ENCODE measurements at places on chromosomes 2 and 18.

GRCh38 chr2:96097441-96097840 is 18.9 kb downstream of the ADRA2B start:
- no peak for DNase-seq

GRCh38 chr2:11554399-11554716 is 20.5 kb downstream of the GREB1 start:
- no peak for DNase-seq

DNA sequence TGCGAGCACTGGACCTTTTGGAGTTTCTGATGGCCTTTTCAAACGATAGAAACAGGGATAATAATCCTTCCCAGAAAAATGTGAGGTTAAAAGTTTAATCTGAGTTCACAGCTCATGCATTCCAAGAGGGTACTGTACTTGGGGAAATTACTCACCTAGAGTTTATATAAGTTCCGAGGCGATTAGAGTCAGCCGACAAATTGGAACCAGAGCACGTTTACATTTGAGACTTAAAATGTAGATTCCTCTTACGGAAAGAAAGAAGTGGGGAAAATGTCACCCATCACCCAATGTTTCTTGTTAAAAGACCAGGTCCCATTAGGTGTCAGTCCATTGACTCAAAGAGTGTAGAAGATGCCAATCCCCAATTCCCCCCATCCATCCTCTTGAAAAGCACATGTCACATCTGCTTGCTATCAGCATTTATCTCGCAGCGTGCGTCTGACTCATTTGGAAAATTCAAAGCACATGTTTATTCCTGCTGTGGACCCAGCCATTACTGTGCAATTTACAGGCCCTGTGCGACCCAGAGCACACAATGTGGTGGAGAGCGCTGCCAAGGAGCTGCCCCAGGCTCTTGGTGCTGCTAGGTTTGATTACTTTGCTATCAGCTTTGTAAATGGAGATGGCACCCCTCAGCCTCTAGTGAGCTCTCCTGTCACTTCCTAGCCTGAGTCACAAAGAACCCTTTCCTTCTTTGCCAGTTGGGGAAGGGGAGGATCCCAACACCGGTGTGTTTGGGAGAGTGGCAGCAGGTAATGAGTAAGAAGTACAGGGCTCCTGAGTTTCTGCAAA is 104.8 kb downstream of the COLEC12 start:
- no peak for DNase-seq

- DNase-seq, result no peak
These were observed 2.9 kb downstream of the CTLA4 start for GRCh38 chr2:203870481-203870880.

DNA sequence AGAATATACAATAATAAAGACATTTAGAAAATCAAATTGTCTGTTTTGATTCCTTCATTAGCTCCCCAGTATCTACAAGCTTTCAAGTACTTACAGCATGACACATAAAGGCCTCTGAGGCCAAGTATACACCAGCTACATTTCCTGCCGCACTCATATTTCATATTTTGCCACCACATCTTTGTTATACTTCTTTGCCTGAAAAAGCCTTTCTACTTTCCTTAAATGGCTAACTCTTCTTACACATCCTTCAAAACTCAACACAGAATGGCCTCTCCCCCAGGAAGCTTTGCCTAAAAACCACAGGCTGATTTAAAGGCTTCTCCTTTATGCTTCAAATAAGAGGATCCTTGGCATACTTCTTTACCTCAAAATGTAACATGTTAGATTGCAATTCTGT is 4.5 kb downstream of the STK17B start:
- no peak for DNase-seq

DNA sequence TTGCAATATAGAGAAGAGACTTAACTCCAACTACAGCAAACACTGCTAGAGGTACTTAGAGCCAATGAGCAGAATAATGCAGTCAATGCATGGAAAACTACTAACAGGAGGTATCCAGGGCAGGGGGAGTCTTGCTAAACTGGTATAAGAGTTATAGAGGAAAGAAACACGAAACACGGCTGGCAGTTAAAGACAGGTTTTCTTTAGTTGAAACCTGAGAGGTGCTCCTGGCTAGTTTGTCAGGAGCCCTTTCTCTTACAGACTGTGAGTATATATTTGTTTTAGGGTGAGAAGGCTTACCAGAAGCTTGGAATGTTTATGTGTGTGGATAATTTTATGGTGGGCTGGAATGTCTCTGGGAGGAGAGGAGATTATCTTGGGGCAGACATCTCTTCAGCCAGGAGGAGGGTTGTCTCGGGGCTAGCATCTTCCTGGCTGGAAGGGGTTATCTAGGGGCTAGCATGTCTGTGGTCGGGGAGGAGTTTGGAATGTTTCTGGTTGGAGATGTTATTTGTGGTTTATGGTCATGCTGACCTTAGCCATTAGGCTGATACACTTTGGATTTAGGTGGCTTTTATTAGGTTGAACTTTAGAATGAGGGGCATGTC is 1048.8 kb downstream of the DPP10 start:
- no peak for DNase-seq

DNA sequence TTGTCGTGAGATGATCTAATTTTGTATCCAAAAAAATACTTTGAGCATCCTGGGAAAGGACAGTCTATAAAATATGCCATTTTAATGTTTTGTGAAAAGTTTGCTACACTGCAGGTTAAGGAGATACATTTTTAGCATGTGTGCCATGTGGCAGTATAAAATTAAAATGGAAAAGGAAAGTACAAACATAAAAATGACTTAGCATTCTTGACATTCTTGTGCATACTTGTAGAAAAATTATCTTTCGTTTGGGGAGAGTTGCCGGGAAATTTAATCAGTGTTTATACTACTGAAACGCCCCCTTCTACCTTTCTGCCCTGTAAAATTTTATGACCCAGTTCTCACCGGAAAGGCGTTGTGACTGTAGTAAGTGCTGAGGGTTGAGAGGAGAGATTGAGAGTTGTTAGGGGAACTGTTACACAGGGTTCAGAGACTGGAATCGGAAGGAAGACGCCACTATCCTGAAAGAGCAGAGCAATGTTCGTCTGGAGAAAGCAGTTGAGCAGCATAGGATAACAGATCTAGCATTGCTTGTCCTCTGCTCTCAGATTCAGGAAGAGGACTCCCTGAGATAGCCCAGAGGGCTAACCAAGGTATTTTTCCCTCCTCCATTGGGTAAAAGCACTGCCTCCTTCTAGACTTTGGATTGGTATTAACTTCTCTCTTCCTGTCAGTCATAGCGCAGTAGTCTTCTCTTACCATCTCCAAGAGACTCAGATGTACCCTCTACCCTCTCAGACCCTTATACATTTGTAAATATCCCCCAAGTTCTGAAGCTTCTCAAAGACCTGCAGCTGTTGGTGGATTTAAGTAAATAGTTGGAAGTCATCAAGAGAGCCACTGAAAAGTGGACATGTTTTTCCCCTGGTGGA is 2.7 kb downstream of the CDH20 start:
- no peak for DNase-seq
